Glutamatergic neuron (in vitro differentiated cells): ENCODE measurements at places on chromosomes 2 and 18.

GRCh38 chr2:11703700-11704099 lies 33.7 kb upstream of the NTSR2 start:
- no peak overlapping the region for H3K27ac ChIP-seq
- peaks cover 20% of the 10 kb centered on the region for H3K36me3 ChIP-seq
- peaks cover 2% of the 10 kb centered on the region for H3K27me3 ChIP-seq
- peaks cover 4% of the 10 kb centered on the region for H3K4me1 ChIP-seq
- DNase-seq = no peak
- no peak overlapping the region for H3K4me3 ChIP-seq

GRCh38 chr2:241890524-241891235 lies 21.2 kb downstream of the RTP5 start:
- H3K4me1 ChIP-seq = peaks cover 15% of the 10 kb centered on the region
- H3K4me3 ChIP-seq = no peak overlapping the region
- H3K27me3 ChIP-seq = peaks cover 9% of the 10 kb centered on the region
- H3K27ac ChIP-seq = no peak overlapping the region
- peaks cover 17% of the 10 kb centered on the region for H3K36me3 ChIP-seq
- DNase-seq = no peak

DNA sequence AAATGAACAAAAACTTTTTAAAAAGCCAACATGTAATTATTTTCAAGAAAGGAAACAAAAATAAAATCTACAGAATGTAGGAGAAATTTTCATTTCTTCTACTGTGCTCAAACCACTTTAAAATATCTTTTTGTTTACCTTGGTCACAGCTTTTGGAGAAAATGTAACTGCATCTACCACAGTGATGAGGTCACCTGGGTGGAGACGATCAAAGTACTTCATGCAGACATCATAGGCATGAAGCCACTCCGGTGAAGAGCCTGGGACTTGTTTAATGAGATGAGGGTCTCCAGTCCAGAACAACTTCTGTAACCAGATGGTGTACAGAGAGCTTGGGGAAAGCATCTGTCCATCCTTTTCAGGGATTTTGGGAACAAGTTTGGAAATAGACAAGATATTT lies 285.8 kb downstream of the NBAS start:
- H3K4me1 ChIP-seq = peaks cover 16% of the 10 kb centered on the region
- H3K4me3 ChIP-seq = no peak overlapping the region
- no peak for DNase-seq
- H3K27me3 ChIP-seq = no peaks in the 10 kb centered on the region

DNA sequence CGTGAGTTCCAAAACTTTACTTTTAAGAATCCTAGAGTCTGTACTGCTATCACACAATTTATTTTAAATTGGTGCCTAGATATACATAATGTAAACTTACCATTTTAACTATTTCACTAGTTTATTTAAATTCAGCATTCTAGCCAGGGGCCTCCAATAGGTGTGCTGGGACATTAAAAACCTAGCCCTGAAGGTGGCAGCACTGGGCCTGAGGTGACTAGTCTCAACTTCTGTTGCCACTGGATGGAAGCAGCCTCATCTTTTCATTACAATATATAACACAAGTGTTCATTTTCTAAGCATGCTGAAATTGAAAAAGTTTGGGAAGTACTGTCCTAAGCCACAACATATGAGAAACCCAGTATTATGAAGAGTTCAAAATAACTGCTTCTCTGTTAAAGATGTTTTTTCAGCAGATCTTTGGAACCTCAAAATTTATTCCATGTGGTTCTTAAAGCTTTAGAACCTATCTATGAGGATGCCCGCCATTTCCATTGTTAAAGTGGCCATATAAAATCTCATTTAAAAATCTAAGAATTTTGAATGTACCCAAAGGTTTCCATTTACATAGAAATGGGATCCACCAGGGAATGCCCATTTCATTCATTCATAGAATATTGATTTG lies 2.9 kb upstream of the RBBP8 start:
- H3K27ac ChIP-seq = no peak overlapping the region
- H3K27me3 ChIP-seq = peaks cover 4% of the 10 kb centered on the region
- peaks cover 6% of the 10 kb centered on the region for H3K4me1 ChIP-seq
- peak; percentile 85 for DNase-seq
- H3K4me3 ChIP-seq = no peak overlapping the region
- no peaks in the 10 kb centered on the region for H3K36me3 ChIP-seq

DNA sequence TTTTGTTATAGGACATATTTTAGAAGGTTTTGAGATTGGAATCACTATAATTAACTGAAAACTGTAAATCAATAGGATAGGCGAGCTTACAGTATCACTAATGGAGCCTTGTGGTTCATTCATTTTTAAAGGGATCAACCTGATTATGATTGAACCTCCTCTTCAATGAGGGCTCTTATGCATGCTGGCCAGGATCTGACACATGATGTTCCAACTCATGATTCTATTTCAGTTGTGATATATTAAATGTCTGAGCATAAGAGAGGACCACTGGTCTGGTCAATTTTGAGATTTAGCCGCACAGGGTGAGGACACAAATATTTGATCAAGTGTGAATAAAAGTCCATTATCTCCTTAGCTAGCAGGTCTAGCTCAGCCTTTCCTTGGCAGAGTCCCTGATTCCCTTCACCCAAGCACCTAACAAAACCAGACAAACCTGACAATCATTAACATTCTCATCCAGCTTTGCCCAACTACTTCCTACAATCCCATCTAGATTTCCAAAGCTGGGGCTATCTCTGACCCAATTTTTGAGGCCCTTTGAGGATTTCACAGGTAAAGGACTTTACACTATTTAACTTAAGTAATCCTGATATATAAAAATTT lies 6.9 kb upstream of the MAP4K4 start:
- no peak for DNase-seq
- H3K4me1 ChIP-seq = no peaks in the 10 kb centered on the region
- peaks cover 2% of the 10 kb centered on the region for H3K27me3 ChIP-seq
- no peak overlapping the region for H3K27ac ChIP-seq
- no peak overlapping the region for H3K4me3 ChIP-seq

DNA sequence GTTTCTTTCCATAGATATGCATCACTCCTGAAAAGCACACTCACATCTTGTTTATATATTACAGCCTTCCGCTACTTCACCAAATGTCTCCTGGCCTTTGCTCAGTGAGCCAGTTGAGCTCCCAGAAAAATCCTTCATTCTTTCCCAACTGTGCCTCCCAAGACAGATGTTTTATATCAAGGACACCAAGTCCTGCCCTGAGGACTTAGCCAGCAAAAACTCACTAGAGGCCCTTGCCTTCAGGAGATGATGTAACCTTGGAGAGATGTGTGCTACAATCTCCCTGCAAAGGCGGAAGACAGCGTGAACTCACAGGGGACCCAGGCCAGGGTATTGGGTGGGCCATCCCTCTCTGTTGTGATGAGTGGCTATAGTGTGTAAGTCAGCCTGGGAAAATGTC lies 86.1 kb upstream of the CTAGE1 start:
- no peak overlapping the region for H3K27ac ChIP-seq
- no peak overlapping the region for H3K4me3 ChIP-seq
- peaks cover 5% of the 10 kb centered on the region for H3K36me3 ChIP-seq
- H3K27me3 ChIP-seq = no peaks in the 10 kb centered on the region
- no peak for DNase-seq

- no peak overlapping the region for H3K27ac ChIP-seq
- no peaks in the 10 kb centered on the region for H3K27me3 ChIP-seq
- DNase-seq = no peak
- H3K4me1 ChIP-seq = peaks cover 10% of the 10 kb centered on the region
- no peak overlapping the region for H3K4me3 ChIP-seq
These were observed 80.0 kb downstream of the CCDC93 start for GRCh38 chr2:117933884-117934354.

DNA sequence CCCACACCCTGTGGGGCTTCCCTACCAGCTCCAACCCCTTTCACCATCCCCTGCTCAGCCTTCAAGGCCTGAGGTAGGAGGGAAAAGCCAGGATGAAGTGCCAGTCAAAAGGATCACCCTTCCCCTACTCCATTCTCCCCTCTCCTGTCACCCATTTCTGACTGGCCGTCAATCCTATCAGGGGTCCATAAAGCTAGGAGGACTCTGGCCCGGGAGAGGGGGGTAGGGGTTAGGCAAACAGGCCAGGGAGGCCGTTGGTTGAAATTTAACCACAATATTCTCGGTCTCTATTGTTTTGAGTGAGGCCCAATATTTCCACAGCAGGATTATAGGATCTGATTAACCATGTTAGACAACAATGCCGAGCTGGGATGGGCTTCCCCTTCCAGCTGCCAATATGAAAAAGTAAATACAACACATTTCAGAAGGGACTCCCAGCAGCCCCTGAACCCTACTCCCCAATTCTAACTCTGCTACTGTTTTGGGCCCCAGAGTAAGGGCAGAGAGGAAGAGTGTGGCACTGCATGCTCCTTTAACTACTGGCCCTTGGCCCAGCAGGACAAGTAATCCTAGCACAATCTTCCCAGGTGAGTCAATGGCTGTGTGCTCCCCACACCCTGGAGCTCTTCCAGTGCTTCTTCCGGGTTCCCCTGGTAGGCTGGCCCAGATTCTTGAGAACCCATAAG lies 10.6 kb upstream of the IHH start:
- no peak overlapping the region for H3K4me3 ChIP-seq
- no peak for DNase-seq
- no peaks in the 10 kb centered on the region for H3K4me1 ChIP-seq
- H3K36me3 ChIP-seq = no peaks in the 10 kb centered on the region
- peaks cover 5% of the 10 kb centered on the region for H3K27me3 ChIP-seq
- no peak overlapping the region for H3K27ac ChIP-seq

DNA sequence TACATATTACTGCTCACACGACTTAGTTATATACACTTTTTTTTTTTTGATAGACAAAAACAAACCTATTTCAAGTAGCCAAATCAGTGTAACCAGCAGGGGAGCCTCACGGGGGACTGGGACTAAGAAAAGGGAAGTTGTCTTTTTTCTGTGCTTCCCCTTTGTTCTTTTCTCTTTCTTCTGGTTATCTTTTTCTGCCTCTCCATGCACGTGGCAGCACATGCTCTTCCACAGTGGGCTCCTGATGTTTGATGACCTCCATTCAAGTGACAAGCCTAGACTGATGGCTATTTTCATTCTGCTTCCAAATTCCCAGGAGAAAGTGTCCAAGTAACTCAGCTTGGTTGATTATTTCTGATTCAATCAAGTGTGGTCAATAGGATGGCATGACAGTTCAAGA lies 98.2 kb upstream of the STK39 start:
- no peaks in the 10 kb centered on the region for H3K36me3 ChIP-seq
- no peak for DNase-seq
- H3K4me3 ChIP-seq = no peak overlapping the region
- H3K27me3 ChIP-seq = no peaks in the 10 kb centered on the region
- H3K4me1 ChIP-seq = peaks cover 11% of the 10 kb centered on the region
- no peak overlapping the region for H3K27ac ChIP-seq

- H3K4me1 ChIP-seq = peaks cover 2% of the 10 kb centered on the region
- H3K27me3 ChIP-seq = peaks cover 2% of the 10 kb centered on the region
- no peak overlapping the region for H3K4me3 ChIP-seq
- no peaks in the 10 kb centered on the region for H3K36me3 ChIP-seq
- DNase-seq = no peak
- H3K27ac ChIP-seq = no peak overlapping the region
These were observed 242.6 kb upstream of the FBXO11 start for GRCh38 chr2:48148841-48149430.

GRCh38 chr2:48480526-48480925 lies 49.4 kb upstream of the STON1 start:
- DNase-seq = no peak
- H3K4me1 ChIP-seq = peaks cover 22% of the 10 kb centered on the region
- no peaks in the 10 kb centered on the region for H3K27me3 ChIP-seq
- H3K36me3 ChIP-seq = peaks cover 10% of the 10 kb centered on the region
- peak overlapping the region; percentile 96 for H3K27ac ChIP-seq
- no peak overlapping the region for H3K4me3 ChIP-seq

GRCh38 chr2:24214880-24215279 lies 40.0 kb downstream of the FAM228A start:
- DNase-seq = no peak
- H3K4me3 ChIP-seq = no peak overlapping the region
- H3K27ac ChIP-seq = no peak overlapping the region
- peaks cover 3% of the 10 kb centered on the region for H3K27me3 ChIP-seq
- H3K36me3 ChIP-seq = peaks cover 4% of the 10 kb centered on the region
- peaks cover 6% of the 10 kb centered on the region for H3K4me1 ChIP-seq
